NCI-H187 (cell line): ENCODE measurements at places on chromosomes 7 and 10.
A peak's percentile ranks its signal among the peaks of the same experiment; 100 is the strongest.

DNA sequence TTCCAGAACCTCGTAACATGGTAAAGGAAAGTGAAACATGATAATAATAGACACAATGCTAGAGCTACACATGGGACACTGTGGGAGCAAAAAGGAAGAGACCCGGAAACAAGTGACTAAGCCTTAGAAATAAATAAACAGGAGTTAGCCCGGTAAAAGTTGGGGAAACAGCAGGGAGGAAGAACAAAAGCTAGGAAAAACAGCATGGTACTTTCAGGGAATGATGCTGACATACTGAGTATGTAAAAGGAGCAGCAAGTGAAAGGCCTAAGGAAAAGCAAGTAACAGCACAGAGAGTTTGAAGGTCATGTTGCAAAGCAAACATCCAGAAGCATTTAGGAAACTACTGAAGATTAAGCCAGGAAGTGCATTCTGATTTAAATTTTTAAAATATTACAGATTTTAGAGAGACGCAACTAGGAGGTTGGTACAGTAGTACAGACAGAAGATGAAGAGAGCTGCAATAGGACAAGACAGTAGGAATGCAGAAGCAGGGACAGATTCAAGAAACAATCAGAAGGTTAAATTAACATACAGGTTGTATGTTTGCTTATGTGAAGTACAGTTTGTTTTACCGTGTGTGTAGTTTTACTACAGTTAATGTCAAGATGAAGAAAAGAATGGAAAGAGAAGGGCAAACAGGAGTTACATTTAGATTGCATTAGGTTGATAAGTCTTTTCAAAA is 63.7 kb downstream of the ARHGAP12 start:
- no peak for DNase-seq

GRCh38 chr7:18235819-18236218 is 208.2 kb upstream of the PRPS1L1 start:
- no peak for DNase-seq

- no peak for DNase-seq
These were observed 5.9 kb downstream of the PGAM2 start for GRCh38 chr7:44059219-44060090.

GRCh38 chr7:134527979-134528371 is 608 bp downstream of the AKR1B10 start:
- peak; percentile 2 for DNase-seq

GRCh38 chr10:129033340-129033739 is 433.7 kb upstream of the MGMT start:
- no peak for DNase-seq

DNA sequence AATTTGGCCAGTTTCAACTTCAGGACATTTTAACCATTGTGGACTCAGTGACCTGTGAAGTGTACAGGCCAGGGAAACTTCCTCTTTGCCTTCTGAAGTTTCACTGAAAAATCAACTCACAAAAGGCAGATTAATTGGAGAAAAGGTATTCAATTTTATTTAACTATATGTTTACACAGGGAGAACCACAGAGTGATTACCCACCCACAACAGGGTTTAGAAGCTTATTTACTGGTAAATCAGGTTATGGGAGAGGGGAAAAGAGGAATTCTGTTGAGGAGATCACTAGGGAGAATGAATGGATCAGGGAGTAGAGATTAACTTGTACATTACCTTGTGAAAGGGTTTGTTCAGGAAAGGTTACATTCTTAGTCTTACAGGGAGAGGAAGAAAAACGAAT is 1.7 kb upstream of the AKR1D1 start:
- no peak for DNase-seq

- no peak for DNase-seq
These were observed 109.6 kb downstream of the PTPRE start for GRCh38 chr10:128016423-128017060.

DNA sequence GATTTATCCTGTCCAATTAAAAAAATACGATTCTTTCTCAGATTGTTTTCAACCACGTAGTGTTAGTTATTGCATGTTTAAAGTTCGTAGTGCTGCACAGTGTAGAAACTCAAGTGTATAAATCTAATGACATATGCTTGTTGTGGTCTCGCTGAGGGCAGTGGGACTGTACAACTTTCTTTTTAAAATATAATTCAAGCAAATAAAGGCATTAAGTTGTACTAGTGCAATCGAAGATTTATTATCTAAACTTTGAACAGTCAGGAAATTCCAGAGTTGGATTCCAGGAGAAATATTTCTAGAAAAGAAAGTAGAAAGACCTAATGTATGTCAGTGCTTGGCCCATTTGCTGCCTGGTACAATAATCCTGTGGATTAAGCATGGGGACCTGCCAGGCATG is 124.1 kb upstream of the HPS1 start:
- DNase-seq = no peak

- no peak for DNase-seq
These were observed 104.5 kb downstream of the CCSER2 start for GRCh38 chr10:84432891-84433290.

GRCh38 chr10:70588859-70589570 is 13.5 kb downstream of the PRF1 start:
- DNase-seq = no peak

DNA sequence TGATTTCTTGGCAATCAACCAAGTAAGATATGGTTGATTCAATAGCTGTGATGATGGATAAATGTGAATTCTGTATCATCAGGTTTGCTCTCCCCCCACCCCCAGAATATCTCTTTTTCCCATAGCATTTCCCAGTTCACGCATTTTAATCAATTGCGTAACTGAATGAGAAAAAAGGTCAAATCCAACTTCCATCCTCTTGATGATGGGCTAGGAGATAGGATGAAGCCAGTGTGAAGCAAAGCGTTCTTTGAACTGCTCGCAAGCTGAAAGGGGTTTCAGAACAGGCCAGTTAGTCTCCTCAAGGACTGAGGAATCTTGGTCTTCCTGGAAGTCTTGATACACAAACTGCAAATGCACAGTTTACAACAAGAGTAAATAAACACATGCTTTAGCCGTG is 94.5 kb upstream of the ARMC3 start:
- DNase-seq = no peak

- DNase-seq = no peak
These were observed 59.8 kb downstream of the LRRN3 start for GRCh38 chr7:111150709-111151108.

- DNase-seq = no peak
These were observed 608.8 kb downstream of the PARD3 start for GRCh38 chr10:34206078-34206934.

DNA sequence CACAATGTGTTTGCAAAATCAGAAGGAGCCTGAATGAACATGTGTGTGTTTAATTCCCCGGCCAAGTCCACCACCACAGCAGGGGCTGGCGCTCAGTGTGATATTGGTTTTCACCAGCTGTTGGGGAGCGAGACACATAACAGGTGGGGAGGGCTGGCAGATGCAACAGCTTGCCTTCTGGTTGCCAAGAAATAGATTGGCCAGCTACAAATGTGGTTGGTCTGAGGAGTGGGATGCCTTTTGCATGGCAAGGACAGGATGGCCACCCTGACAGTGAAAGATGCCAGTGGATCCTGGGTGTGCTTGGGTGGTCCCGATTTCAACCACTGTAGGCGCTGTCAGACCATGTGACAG is 292.5 kb upstream of the FZD8 start:
- no peak for DNase-seq

- no peak for DNase-seq
These were observed at the start of gene SLC29A4 for GRCh38 chr7:5282543-5283316. TSS of gene SLC29A4 (plus strand) at chr7:5282943. CDS start at chr7:5287817, 4,874 bp downstream.
